ENCODE measurements at places on chromosomes 1 and 21.

DNA sequence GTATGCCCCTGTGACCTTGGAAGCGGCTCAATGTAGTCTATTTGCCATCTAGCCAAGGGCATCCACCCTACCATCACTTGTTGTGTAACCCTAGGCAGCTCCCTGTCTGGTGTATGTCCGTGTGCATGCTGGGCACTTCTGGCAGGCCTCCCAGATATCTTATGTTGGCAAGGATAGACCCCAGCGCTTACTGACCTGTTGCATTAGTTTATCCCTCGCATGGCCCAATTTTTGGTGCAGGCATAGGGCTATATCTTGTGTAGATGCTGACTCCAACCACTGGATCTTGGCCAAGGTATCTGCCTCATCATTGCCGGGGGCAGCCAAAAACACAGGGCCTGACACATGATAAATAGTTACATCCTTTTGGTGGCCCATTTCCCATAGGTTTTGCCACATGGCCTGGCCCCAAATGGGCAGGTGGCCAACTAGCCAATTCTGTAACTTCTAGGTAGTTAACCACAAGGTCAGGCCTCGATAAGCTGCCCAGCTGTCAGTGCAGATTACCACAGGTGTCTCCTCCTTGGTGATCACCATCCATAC, 14.0 kb upstream of the TBX19 start:
- no peak for DNase-seq

GRCh38 chr1:33377756-33378155, 53.1 kb downstream of the PHC2 start:
- DNase-seq, result no peak

GRCh38 chr1:39268112-39268581, 63.7 kb downstream of the MACF1 start:
- DNase-seq, result no peak

DNA sequence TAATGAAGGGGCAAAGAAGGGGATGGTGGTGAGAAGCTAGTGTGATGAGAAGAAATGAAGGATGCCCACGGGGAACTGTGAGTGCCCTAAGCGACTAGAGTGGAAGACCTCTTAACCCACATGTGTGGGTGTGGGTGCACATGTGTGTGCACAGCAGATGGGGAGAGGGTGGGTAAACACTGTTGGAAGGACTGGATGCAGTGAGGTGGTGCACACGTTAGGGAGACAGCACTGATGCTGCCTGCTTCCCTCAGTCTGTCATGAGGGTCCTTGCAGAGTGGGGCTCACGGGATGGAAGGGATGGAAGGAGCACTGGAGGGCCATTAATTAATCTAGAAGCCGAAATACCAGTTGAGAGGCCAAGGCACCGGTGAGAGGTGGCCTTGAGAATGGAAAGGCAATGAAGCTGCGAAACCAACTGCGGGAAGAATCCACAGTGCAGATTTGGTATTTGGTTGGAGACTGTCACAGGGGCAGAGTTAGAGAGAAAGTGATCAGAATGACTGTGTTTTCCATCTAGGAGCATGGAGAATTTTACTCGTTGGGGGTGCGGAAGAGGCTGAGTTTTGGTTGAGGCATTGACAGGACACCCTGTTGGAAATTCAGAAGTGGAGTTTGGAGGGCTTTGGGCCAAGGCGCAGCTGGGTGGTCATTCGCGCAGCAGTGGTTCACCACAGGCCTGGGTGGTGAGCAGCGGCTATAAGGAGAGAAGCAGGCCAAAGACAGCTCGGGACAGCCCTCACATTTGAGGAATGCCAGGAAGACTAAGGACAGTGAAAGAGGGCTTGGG, 15.8 kb downstream of the RCSD1 start:
- no peak for DNase-seq

DNA sequence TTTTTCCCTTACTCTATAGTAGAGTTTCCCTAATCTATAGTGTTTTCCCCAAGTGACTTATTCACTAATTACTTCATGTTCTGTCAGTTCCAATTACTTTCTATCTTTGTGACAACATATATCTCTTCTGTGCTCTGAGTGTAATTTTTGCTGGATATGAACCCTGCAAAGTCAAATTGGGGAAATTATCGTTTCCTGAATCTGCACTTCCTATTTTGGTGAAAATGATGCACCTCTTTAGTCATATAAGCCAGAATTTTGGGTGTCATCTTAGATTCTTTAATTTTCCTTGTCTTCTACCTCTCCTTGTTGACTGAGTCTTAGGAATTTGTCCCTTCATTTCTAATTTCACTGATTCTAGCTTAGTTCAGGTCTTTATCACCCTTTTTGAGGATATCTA, 33.4 kb upstream of the PRKACB start:
- DNase-seq, result no peak

DNA sequence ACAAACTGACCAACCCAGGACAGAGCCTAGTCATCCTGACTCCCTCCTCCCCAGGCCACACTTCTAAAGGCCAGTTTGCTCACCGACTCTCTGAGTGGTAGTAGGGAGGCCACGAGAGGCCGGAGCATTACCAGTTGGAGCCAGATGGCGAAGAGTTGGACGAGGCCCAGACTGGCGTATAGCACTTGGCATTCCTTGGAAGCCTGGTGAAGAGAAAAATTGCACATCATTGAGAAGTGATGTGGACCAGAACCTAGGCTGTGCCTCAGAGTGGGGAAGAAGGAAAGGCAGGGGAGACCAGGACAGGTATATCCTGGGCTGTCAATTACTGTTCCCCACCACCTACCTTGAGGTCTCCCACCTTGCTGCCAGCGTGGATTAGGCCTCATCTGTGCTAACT, 12.2 kb downstream of the PABPC4 start:
- no peak for DNase-seq

DNA sequence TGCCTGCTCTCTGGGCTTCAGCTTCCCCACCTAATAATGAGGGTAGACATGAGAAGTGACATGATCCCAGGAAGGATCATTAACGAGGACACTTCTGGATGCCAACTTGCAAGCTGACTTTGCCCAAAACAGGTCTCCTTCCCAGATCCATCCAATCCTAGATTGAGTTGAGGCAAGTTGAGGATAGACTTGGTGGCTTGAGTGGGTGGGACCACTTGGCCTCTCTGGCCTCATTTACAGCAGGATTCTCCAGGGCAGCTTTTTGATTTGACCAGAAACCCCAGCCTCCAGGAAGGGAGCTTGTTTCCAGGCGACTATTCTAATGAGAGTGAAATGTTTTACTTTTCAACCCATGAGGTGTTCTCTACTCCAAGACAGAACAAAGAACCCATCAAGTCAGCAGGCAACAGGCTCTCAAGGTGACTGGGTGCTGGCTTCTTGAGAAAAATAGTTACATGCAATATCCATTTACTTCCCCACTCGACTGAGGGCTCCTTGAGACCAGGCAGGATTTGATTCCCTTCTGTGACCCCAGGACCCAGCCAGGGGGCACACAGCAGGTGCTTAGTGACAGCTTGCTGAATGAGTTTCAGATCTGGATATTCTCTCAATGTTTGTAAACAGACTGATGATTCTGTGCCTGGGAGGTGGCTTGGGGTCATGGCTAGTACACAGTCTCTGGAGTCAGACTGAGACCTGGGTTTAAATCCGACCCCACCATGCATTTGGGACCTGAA, 128.2 kb downstream of the DMRTB1 start:
- no peak for DNase-seq

- no peak for DNase-seq
Measured at GRCh38 chr1:86068841-86069756, 87.5 kb downstream of the COL24A1 start.

DNA sequence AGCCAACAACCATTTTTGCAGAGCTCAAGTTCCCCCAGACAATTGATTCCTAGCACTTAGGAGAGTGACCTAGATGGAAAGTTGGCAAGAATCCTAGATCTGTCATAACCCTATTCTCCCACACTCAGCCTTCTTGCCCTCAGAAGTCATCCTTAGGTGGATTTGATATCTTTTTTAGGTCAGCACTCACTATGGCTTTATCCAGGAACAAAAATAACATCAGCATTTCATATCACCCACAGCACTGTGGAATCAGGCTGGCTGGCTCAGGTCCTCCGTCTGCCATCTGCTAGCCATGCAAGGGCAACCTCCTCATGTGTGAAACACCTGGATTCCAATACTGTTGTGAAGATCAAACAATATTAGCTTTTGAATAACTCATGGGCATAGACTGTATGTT, 6.0 kb downstream of the DPT start:
- DNase-seq, result no peak

- no peak for DNase-seq
Measured at GRCh38 chr21:28615276-28615675, 377.4 kb downstream of the LTN1 start.

- DNase-seq, result no peak
Measured at GRCh38 chr1:221714227-221715152, 27.4 kb downstream of the DUSP10 start.

DNA sequence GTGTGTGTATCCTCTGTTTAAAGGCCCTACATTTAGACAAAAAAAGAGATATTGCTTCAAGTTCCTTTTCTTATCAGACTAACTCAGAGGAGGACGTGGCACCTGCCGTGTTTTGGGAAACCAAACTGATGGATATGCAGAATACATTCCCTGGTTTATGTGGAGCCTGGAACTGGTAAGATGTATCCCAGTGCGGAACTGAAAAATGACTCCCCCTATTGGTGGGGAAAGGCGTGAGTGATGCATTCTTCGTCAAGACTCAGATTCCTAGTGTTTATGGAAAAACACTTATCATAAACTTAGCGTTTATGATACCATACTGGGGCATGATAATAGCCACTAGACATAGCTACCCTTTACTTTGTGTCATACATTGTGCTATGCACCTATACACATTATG, 154.2 kb downstream of the ZNF326 start:
- no peak for DNase-seq
